CD4-positive, alpha-beta memory T cell (primary cell): ENCODE measurements at places on chromosomes 7 and 10. TPM values are rescaled to one million over a fixed set of nuclear protein-coding genes. Genes with fewer than 3 reads are reported as not detected.

POM121C gene
- total RNA-seq = 85.3 TPM

- no peaks in the 10 kb centered on the region for H3K36me3 ChIP-seq
- no peak overlapping the region for H3K27ac ChIP-seq
- no peaks in the 10 kb centered on the region for H3K27me3 ChIP-seq
- peaks cover 13% of the 10 kb centered on the region for H3K4me1 ChIP-seq
- no peak for DNase-seq
Observed at GRCh38 chr7:122135275-122135674, 8.8 kb downstream of the AASS start.

GRCh38 chr7:46658281-46658680 is 737.2 kb upstream of the IGFBP3 start:
- no peak for DNase-seq
- H3K27ac ChIP-seq = no peak overlapping the region
- H3K4me1 ChIP-seq = no peaks in the 10 kb centered on the region

GRCh38 chr7:94633687-94634086 is 22.2 kb downstream of the SGCE start:
- no peaks in the 10 kb centered on the region for H3K4me1 ChIP-seq
- no peak for DNase-seq
- H3K27ac ChIP-seq = no peak overlapping the region
- H3K4me3 ChIP-seq = no peak overlapping the region
- no peaks in the 10 kb centered on the region for H3K27me3 ChIP-seq
- H3K36me3 ChIP-seq = no peaks in the 10 kb centered on the region

GRCh38 chr10:129832573-129833467 is 131.3 kb downstream of the EBF3 start:
- H3K4me1 ChIP-seq = no peaks in the 10 kb centered on the region
- no peaks in the 10 kb centered on the region for H3K27me3 ChIP-seq
- H3K36me3 ChIP-seq = no peaks in the 10 kb centered on the region
